H9 (cell line): ENCODE measurements at places on chromosomes 6 and 20. TPM values are rescaled to one million over a fixed set of nuclear protein-coding genes. Genes with fewer than 3 reads are reported as not detected.

Gene PPP1R11
- 22.7 and 23.8 TPM in 2 replicates for total RNA-seq

- H3K4me3 ChIP-seq = no peak overlapping the region
- no peaks in the 10 kb centered on the region for H3K36me3 ChIP-seq
Observed at GRCh38 chr6:119132261-119132981, 54.0 kb upstream of the FAM184A start.

DNA sequence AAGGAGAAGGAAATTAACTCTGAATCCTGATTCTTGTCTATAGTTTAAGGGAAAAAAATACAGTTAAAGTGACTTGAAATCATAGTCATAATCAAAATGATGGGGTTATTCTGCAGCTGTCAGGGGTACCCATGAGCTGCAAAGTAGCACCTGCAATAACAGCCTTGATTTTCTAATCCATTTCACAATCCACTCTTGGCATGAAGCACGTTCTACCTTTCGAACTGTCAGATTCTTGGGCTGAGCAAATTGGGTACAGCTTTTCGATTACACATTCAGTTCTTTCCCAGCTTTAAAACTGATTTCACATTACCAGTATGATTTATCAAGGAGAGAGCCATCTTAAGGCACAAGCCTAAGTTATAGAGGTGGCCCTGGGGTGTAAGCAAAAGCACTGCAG lies 118.5 kb upstream of the DTNBP1 start:
- H3K4me1 ChIP-seq = peaks cover 4% of the 10 kb centered on the region; the same call in 1 of the 2 replicates
- H3K4me3 ChIP-seq = no peak overlapping the region
- no peaks in the 10 kb centered on the region for H3K36me3 ChIP-seq
- H3K27ac ChIP-seq = no peak overlapping the region

- DNase-seq = no peak
- H3K4me1 ChIP-seq = no peaks in the 10 kb centered on the region
- no peak overlapping the region for H3K27ac ChIP-seq
- no peaks in the 10 kb centered on the region for H3K27me3 ChIP-seq
Observed at GRCh38 chr6:113763311-113763766, 93.8 kb upstream of the MARCKS start.

DNA sequence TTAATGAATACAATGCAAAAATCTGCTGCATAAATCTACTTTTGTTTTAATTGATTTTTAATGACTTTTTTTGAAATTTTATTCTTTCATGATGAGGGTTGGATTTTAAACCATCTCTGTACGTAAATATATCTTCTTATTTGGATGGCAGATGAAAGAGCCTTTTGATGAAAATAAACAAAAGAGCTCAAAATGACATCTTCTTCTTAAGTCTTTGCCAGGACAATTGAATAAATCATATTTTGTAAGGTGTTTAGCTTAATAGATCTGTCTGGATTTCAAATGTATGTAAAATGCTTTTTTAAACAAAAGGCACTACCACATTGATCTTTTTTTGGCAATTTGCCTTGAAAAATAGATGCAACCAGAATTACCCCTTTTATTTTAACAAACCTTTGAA lies 39.3 kb downstream of the KIF6 start:
- H3K4me3 ChIP-seq = no peak overlapping the region
- no peaks in the 10 kb centered on the region for H3K4me1 ChIP-seq
- no peak overlapping the region for H3K27ac ChIP-seq
- H3K36me3 ChIP-seq = no peaks in the 10 kb centered on the region

- H3K36me3 ChIP-seq = no peaks in the 10 kb centered on the region
- H3K4me1 ChIP-seq = peaks cover 12% of the 10 kb centered on the region; the same call in 1 of the 2 replicates
- H3K4me3 ChIP-seq = peak overlapping the region; percentile 51; the same call in 2 of the 3 replicates
- DNase-seq = peak; percentile 82
- H3K27me3 ChIP-seq = no peaks in the 10 kb centered on the region
Observed at GRCh38 chr6:125528621-125529041, 220.8 kb upstream of the HEY2 start.

- no peak overlapping the region for H3K27ac ChIP-seq
- DNase-seq = peak; percentile 7
- no peaks in the 10 kb centered on the region for H3K36me3 ChIP-seq
- H3K4me3 ChIP-seq = no peak overlapping the region
- no peaks in the 10 kb centered on the region for H3K4me1 ChIP-seq
Observed at GRCh38 chr20:59814840-59815340, 118.5 kb downstream of the SYCP2 start.

DNA sequence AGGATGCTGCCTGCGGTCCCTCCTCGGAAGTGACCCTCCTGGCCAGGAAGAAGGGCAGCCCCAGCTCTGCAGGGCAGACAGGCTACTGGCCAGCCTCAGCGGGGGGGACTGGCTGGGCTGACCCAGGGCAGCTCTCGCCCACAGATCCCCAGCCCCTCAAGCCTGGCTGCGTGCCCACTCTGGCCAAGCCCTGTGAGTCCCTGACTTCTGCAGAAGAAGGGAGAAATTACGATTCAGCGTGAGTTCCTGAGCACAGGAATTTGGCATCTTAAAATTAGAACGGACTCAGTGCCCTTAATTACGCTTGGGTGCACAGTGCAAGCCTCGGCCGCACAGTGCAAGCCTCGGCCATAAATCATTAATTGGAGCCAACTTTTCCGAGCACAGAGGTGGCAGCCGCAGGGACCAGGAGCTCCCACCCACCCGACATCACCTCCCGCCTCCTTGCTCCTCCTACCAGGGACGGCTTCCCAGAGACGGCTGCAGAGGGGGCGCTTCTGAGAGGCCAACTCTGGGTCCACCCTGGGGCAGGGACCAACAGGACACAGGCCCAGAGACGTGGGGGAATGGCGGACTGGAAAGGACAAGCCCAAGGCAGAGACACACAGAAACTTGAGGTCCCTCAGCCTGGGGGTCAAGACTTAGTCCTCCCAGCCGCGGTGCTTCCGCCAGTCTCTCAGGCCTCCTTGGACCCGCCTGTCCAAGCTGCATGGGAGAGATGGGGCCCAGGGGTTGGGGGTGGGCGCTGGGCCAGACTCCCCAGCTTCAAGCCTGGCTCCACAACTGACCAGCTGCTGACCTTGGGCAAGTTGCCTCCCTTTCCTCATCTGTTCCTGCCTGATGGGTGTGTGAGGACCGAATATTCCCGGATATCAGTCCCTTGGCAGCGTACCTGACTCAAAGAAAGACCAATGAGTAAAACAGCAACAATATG lies 165.4 kb downstream of the TAF4 start:
- no peaks in the 10 kb centered on the region for H3K36me3 ChIP-seq
- DNase-seq = peak; percentile 47
- no peak overlapping the region for H3K27ac ChIP-seq
- H3K4me3 ChIP-seq = no peak overlapping the region
- H3K4me1 ChIP-seq = no peaks in the 10 kb centered on the region

- no peaks in the 10 kb centered on the region for H3K36me3 ChIP-seq
- peaks cover 9% of the 10 kb centered on the region; the same call in 1 of the 2 replicates for H3K27me3 ChIP-seq
- H3K27ac ChIP-seq = no peak overlapping the region
- H3K4me1 ChIP-seq = peaks cover 2% of the 10 kb centered on the region; the same call in 1 of the 2 replicates
Observed at GRCh38 chr6:16243055-16243454, 4.7 kb downstream of the GMPR start.

Gene MUC21
- not detected in 2 replicates for total RNA-seq

- H3K36me3 ChIP-seq = no peaks in the 10 kb centered on the region
- H3K27ac ChIP-seq = no peak overlapping the region
- no peaks in the 10 kb centered on the region for H3K4me1 ChIP-seq
- no peak overlapping the region for H3K4me3 ChIP-seq
Observed at GRCh38 chr6:135568379-135568778, 70.8 kb upstream of the AHI1 start.

GRCh38 chr6:126831461-126831860 lies 287.0 kb upstream of the RSPO3 start:
- no peaks in the 10 kb centered on the region for H3K27me3 ChIP-seq
- DNase-seq = no peak
- H3K4me3 ChIP-seq = no peak overlapping the region
- H3K27ac ChIP-seq = no peak overlapping the region
- H3K36me3 ChIP-seq = no peaks in the 10 kb centered on the region
- no peaks in the 10 kb centered on the region for H3K4me1 ChIP-seq

DNA sequence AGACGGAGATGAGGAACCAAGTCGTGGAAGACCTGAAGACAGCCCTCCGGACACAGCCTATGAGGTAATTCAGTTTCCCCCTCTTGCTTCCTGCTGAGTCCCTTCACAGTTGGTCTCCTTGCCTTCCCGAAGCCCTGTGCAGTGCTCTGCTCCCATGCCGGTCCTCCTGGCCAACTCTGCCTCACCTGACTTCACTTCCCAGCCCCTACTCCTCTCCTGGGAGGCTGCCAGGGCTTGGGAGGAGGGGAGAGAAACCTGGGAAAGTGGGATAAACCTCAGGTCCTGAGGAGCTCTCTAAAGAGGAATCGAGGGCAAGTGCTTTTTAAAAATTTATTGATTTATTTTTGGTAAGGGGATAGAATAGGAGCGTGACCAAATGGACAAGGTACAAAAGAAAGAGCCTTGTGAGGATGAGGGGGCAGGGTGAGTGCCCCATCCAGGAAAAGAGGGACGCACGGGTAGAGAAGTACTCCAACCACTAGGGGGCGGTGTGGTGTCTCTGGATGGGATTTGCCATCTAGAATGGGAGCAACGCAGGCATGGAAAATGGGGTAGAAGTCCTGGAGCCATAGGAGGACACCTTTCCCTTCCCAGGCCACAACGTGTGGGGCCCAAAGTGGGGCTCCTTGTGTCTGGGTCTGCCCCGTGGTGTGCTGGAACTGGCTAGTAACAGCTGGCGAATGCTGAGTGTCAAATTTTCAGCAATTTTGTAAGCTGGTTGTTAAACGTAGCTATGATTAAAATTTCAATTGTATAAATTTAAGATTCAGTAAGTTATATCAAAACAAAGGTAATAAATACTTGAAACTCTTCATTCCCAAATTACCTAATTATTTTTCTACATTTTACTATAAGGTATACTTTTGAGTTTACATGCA lies 69.0 kb downstream of the MOCS1 start:
- H3K4me1 ChIP-seq = peaks cover 5% of the 10 kb centered on the region; the same call in 1 of the 2 replicates
- H3K27me3 ChIP-seq = no peaks in the 10 kb centered on the region
- H3K27ac ChIP-seq = no peak overlapping the region
- H3K4me3 ChIP-seq = no peak overlapping the region
- peak; percentile 83 for DNase-seq

DNA sequence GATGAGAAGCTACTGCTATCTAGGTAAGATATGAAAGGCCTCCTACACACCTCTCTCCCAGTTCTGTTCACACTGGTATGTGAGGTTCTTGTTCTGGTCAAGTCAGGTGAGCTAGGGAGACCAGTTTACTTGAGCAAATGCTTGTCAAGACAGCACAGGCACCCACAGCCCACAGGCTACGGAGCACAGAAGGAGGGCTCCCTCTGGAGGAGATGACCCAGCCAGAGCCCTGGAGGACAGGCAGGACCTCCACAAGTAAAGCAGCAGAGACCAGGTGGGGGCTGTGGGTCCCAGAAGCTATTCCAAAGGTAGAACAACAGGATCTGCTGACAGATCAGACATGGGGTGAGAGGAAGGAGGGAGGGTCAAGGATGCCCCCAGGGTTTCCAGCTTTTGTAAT lies 13.2 kb downstream of the MMP24OS start:
- DNase-seq = peak; percentile 87
- no peak overlapping the region for H3K27ac ChIP-seq
- H3K36me3 ChIP-seq = peaks cover 42% of the 10 kb centered on the region
- no peak overlapping the region for H3K4me3 ChIP-seq

DNA sequence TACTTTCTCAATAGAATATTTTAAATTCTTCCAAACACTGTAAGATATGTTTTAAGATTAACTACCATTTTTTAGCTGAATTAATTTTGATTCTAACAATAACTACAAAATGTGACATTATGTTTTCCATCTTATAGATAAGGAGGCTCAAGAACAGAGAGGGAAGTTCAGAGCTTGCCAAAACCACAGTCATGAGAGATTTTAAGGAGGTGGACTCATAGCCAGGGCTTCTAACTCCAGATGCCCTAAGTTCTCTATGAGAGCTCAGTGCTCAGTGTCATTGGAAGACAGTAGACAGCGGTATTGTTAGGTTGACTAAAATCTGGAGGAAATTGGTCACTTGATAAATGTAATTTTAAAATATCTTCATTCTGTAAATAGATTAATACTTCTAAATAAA lies 144.2 kb downstream of the PACRG start:
- no peaks in the 10 kb centered on the region for H3K4me1 ChIP-seq
- no peaks in the 10 kb centered on the region for H3K36me3 ChIP-seq
- DNase-seq = no peak
- H3K27me3 ChIP-seq = no peaks in the 10 kb centered on the region
- H3K4me3 ChIP-seq = no peak overlapping the region

Gene TFB1M
- 28.6 and 31.5 TPM in 2 replicates for total RNA-seq

DNA sequence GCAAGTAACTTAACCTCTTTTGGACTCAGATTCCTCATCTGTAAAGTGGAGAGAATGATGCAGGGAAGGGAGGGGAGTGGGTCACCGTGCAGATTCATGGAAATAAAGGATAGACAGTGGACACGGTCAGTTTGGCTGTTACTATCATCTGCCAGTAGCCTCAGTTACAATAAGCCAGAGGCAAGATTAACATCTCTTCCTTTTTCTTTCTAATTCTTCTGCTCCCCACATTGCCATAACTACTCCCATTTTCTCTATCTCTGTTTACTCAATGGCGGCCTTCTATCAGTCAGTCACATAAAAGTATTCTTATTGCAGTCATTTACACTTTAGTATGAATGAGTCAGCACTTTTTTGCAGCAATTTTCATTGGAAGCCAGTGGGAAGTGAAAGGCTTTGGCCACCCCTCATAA lies 49.2 kb downstream of the PPP1R16B start:
- no peaks in the 10 kb centered on the region for H3K4me1 ChIP-seq
- no peak overlapping the region for H3K27ac ChIP-seq

DNA sequence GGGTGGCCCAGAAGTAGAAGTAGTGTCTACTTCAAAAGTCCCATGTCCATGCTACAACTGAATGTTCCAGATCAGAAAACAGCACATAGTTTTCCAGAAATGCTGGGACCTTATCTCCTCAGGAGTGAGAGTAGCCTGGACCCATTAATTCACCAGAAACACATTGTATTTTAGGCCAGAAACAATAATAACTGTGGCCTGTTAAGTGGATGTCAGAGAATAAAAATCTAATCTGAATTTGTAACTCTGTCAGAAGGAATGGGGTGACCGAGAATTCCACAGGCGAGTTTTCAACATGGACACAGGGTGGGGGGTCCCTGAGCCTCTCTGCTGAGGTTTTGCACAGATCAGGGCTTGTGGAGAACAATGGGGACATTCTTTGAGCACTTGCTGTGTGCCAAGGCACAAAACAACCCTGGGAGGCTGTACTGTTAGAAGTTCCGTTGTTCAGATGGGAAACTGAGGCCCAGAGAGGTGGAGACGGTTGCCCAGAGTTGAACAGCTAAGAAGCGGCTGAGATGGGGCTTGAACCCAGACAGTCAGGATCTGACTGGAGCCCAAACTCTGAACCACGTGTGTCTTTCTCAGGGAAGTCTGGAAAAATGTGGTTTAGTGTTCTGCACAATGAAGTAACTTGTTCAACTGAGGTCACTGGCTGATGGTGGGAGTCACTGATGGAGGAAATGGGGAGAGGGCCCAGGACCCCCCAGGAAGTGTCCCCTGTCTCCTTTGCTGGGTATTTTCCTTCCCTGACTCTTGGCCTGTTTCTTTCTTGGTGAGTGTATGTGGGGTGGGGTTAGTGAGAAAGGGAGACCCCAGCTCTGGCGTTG lies 44.2 kb downstream of the SNAI1 start:
- no peaks in the 10 kb centered on the region for H3K36me3 ChIP-seq
- no peak for DNase-seq
- no peaks in the 10 kb centered on the region for H3K27me3 ChIP-seq
- no peak overlapping the region for H3K27ac ChIP-seq
- H3K4me3 ChIP-seq = no peak overlapping the region
- H3K4me1 ChIP-seq = no peaks in the 10 kb centered on the region

Gene CLPSL2
- 4.4 and 6.0 TPM in 2 replicates for total RNA-seq
